CD4-positive, CD25-positive, alpha-beta regulatory T cell (primary cell): ENCODE measurements at places on chromosomes 5 and 9.

DNA sequence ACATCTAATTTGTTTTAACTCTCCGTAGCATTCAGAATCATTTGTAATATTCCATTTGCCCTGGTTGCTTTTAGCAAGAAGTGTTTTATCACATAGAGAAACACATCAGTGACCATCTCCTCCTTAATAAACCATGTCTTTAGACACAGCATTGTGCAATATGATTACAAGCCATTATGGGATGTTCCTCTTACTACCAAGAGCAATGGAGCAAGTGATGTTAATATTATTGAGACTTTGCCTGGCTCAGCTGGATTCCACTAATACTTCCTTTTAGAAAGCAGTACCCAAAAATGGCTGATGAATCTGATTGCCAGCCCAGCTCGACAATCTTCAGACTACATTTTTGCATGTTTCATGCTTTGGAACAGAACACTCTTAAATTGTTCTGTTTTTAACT lies 364.2 kb downstream of the OSTF1 start:
- no peak for DNase-seq
- no peaks in the 10 kb centered on the region for H3K36me3 ChIP-seq
- H3K27me3 ChIP-seq, result no peaks in the 10 kb centered on the region
- no peaks in the 10 kb centered on the region for H3K4me1 ChIP-seq

DNA sequence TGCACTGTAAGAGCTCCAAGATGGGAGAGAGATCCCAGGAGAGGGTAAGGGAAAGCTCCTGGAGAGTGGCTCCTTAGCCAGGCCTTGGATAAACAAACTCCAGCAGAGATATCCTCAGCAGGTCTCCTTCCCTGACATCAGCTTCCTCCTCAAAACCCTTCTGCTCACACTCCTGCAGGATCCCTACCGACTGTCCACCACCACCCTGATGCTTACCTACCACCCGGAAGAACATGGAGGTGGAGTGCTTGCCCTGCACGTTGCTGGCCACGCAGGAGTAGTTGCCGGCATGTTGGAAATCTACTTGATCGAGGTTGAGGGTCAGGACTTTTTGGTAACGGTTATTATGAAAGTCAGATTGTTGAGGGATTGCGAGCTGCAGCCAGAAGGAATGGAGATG lies 9.3 kb downstream of the CSF1R start:
- H3K4me3 ChIP-seq, result no peak overlapping the region
- H3K36me3 ChIP-seq, result no peaks in the 10 kb centered on the region
- H3K4me1 ChIP-seq, result no peaks in the 10 kb centered on the region
- no peak for DNase-seq

- DNase-seq, result no peak
- no peak overlapping the region for H3K4me3 ChIP-seq
- H3K4me1 ChIP-seq, result no peaks in the 10 kb centered on the region
- H3K27me3 ChIP-seq, result peaks cover 6% of the 10 kb centered on the region
- H3K27ac ChIP-seq, result no peak overlapping the region
- H3K36me3 ChIP-seq, result no peaks in the 10 kb centered on the region
These were observed 7.2 kb downstream of the GAPT start for GRCh38 chr5:58498340-58498942.

DNA sequence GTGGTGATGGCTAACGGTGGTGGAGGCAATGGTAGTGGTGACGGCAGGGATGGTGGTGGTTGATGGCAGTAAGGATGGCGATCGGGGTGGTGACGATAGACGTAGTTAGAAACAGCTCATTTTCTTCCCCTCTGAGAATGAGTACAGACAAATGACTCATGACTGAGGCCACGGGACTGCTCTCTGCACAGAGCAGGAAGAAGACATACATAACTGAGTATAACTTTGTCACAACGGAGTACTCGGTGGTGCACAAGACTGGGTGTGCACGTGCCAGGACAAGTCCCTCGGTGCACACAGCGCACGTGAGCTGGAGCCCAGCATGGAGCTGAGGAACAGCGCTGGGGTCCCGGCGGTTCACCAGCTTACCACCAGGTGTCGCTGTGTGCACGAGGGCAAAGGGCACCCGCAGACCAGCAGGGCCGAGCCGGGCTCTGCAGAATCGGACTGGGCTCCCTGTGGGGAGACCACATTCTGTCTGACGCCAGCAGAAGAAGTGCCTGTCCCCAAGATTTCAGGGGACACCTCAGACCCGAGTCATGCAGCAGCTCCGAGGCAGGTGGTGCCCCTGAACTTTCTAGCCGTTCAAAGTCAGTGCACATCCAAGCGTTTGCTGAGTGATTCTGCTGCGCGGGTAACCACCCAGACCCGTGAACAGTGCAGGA lies 188.6 kb downstream of the FSTL4 start:
- no peaks in the 10 kb centered on the region for H3K27me3 ChIP-seq
- H3K36me3 ChIP-seq, result no peaks in the 10 kb centered on the region
- no peak overlapping the region for H3K4me3 ChIP-seq
- peaks cover 4% of the 10 kb centered on the region for H3K4me1 ChIP-seq
- no peak overlapping the region for H3K27ac ChIP-seq

DNA sequence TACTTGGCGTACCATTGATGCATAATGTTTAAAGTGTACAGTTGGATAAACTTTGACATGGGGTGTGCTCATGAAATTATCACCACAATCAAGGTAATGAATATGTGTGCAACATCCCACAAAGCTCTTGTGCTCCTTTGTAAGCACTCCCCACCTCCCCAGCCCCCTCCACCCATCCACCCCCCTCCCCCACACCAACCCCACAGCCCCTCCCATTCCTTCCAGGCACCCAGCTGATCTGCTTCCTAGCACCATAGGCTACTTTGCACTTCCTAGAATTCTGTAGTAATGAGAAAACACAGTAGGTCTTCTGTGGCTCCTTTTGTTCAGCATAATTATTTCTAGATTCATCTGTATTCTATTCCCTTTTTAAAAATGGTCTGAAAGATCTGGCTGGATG lies 24.5 kb downstream of the FGD3 start:
- peaks cover 98% of the 10 kb centered on the region for H3K4me1 ChIP-seq
- peaks cover 49% of the 10 kb centered on the region for H3K36me3 ChIP-seq
- DNase-seq, result no peak
- no peaks in the 10 kb centered on the region for H3K27me3 ChIP-seq

- H3K4me3 ChIP-seq, result no peak overlapping the region
- H3K27me3 ChIP-seq, result no peaks in the 10 kb centered on the region
- peaks cover 7% of the 10 kb centered on the region for H3K4me1 ChIP-seq
- no peaks in the 10 kb centered on the region for H3K36me3 ChIP-seq
- DNase-seq, result no peak
These were observed 10.2 kb upstream of the NKD2 start for GRCh38 chr5:998246-999031.

DNA sequence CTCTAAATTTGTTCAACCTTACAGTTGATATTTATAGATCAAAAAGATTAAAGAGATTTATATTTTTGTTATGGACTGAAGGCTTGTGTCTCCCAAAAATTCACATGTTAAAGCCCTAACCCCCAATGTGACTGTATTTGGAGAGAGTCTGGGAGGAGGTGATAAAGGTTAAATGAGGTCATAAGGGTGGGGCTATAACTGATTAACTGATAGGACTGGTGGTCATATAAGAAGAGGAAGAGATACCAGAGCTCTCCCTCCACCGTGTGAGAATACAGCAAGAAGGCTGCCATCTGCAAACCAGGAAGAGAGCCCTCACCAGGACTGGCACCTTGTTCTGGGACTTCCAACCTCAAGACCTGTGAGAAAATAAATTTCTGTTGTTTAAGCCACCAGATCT lies 264.3 kb downstream of the ENC1 start:
- no peak overlapping the region for H3K27ac ChIP-seq
- H3K27me3 ChIP-seq, result peaks cover 2% of the 10 kb centered on the region
- no peak overlapping the region for H3K4me3 ChIP-seq
- no peaks in the 10 kb centered on the region for H3K4me1 ChIP-seq
- H3K36me3 ChIP-seq, result no peaks in the 10 kb centered on the region

- H3K4me3 ChIP-seq, result peak overlapping the region; percentile 97
- DNase-seq, result no peak
- peaks cover 23% of the 10 kb centered on the region for H3K36me3 ChIP-seq
- H3K4me1 ChIP-seq, result peaks cover 54% of the 10 kb centered on the region
These were observed 2.3 kb downstream of the CNOT8 start for GRCh38 chr5:154860765-154861164.

DNA sequence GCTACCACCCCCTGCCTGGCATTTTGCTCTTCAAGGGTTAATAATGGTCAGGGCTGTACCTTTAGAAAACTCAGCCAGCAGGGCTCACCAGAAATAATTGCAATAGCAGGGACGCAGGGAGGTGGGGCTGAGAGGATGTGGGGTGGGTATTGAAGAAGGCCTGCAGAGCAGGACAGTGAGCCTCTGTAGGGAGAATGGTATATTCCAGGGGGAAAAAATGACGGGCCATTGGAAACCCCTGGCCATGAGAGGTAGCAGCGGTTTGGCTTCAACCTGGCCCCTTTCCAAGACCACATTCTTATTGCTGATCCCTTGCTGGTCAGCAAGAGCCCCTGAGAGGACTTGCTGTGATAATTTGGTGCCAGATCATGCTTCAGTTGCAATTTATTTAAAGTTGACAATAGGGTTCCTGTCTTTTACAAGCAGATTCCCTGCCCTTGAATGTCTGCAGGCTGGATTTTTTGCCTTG lies 36.7 kb upstream of the CTNNA1 start:
- no peak overlapping the region for H3K27ac ChIP-seq
- no peak for DNase-seq
- H3K36me3 ChIP-seq, result no peaks in the 10 kb centered on the region
- no peaks in the 10 kb centered on the region for H3K4me1 ChIP-seq
- H3K27me3 ChIP-seq, result peaks cover 2% of the 10 kb centered on the region

- H3K27ac ChIP-seq, result no peak overlapping the region
- H3K27me3 ChIP-seq, result no peaks in the 10 kb centered on the region
- no peak for DNase-seq
- H3K36me3 ChIP-seq, result no peaks in the 10 kb centered on the region
- no peak overlapping the region for H3K4me3 ChIP-seq
These were observed 15.6 kb upstream of the TRIO start for GRCh38 chr5:14127587-14127986.

DNA sequence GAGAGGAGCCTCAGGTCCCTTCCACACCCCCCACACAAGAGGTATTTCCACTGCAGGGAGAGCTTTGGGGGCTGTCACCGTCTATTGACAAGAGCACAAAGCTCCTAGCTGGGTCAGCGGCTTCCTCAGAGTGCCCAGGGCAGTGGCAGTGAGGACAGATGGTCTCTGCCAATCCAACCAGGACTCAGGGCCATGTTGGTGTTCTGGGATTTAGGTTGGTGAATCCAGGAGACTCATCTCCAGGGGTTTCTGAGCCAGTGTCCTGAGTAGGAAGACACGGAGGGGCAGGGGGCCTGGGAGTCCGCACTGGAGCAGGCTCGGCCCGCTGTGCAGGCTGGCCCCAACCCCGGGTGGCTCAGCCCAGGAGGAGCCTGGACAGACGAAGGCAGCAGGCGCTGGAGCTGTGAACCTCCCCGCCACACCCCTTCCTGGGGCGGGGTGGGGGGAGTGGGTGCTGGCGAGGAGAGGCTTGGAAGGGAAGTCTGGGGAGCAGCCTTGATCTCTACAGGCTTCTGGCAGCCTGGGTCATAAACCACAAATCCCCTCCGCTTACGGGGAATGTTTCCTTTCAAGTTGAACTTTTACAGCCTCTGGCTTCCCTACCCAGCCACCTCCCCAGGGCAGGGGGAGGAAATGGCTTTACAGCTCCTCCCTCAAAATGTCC lies 19.6 kb downstream of the CRB2 start:
- no peaks in the 10 kb centered on the region for H3K36me3 ChIP-seq
- no peak overlapping the region for H3K4me3 ChIP-seq
- no peak for DNase-seq
- H3K27ac ChIP-seq, result no peak overlapping the region
- no peaks in the 10 kb centered on the region for H3K27me3 ChIP-seq

- H3K4me3 ChIP-seq, result no peak overlapping the region
- no peaks in the 10 kb centered on the region for H3K4me1 ChIP-seq
- no peaks in the 10 kb centered on the region for H3K36me3 ChIP-seq
- no peak overlapping the region for H3K27ac ChIP-seq
- no peaks in the 10 kb centered on the region for H3K27me3 ChIP-seq
These were observed 60.2 kb upstream of the SLC25A51 start for GRCh38 chr9:37963936-37964739.

DNA sequence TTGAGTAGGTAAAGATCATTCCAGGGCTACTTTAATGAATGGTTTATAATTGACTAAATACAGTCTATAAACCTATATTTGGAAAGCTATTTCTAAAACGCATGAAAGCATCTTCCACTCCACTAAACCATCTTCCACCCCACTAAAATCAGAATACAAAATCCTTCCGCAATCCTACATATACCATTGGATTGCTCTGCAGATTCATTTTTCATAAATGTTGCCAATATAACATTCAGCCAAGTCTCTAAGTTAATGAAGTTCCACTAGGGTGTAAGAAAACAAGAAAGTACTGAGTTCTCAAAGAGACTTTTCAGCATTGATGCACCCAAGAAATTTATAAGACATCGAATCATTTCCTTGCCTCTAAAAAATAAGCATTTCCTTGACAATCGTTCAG lies 4.7 kb downstream of the SLC24A2 start:
- H3K27me3 ChIP-seq, result no peaks in the 10 kb centered on the region
- H3K36me3 ChIP-seq, result no peaks in the 10 kb centered on the region
- H3K27ac ChIP-seq, result no peak overlapping the region
- no peak overlapping the region for H3K4me3 ChIP-seq
- H3K4me1 ChIP-seq, result no peaks in the 10 kb centered on the region

DNA sequence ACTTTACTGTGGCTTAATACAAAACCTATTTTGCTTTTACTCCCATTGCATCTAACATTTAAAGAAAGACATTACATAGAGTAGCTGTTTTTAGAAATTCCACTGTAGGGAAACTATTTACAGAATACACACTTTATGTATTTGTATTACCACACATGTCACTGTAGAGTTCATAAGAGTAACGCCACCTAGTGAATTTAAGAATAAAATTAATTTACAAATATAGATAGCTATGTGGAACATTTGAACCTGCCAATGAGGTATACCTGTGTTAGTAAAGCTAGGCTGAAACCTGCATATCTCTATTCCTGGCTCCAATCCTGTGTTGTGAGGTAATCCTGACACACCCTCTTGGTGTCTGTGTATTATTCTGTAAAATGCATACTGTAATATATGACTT lies 234.4 kb downstream of the MAST4 start:
- DNase-seq, result no peak
- peaks cover 22% of the 10 kb centered on the region for H3K4me1 ChIP-seq
- no peaks in the 10 kb centered on the region for H3K27me3 ChIP-seq
- no peaks in the 10 kb centered on the region for H3K36me3 ChIP-seq

- no peaks in the 10 kb centered on the region for H3K4me1 ChIP-seq
- H3K36me3 ChIP-seq, result no peaks in the 10 kb centered on the region
- H3K27ac ChIP-seq, result no peak overlapping the region
- no peaks in the 10 kb centered on the region for H3K27me3 ChIP-seq
These were observed 76.3 kb downstream of the TMEM167A start for GRCh38 chr5:83000922-83001321.

GRCh38 chr5:72501488-72501887 lies 5.7 kb downstream of the ZNF366 start:
- no peaks in the 10 kb centered on the region for H3K4me1 ChIP-seq
- no peak overlapping the region for H3K27ac ChIP-seq
- H3K27me3 ChIP-seq, result peaks cover 2% of the 10 kb centered on the region
- DNase-seq, result no peak
